ENCODE measurements at places on chromosomes 7 and 10.

DNA sequence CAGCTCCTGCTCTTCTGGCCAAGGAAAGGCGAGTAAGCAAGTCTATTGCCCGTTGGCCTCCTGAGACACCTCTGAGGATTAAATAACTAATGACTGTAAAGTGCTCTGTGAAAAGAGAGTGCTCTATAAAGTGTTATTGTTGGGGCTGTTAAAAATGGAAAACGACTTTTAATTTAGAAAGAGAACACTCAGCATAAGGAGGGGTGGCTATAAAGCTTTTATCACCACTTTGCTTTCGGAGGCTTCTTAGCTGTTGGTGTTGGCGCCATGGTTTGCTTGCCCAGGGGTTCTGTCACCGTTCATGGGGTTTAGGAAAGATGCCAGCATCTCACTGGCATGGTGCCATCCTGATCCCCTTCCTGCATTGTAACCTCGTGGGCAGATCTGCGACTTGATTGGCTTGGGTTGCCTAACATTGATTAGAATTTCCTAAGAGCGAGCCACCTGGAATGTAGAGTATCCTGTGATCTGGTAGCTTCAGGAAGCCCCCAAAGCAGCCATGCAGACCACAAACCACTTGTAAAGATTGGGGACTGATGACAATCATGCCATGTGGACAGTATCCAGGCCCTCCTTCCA is 509.9 kb downstream of the LRMDA start:
- DNase-seq, result no peak

DNA sequence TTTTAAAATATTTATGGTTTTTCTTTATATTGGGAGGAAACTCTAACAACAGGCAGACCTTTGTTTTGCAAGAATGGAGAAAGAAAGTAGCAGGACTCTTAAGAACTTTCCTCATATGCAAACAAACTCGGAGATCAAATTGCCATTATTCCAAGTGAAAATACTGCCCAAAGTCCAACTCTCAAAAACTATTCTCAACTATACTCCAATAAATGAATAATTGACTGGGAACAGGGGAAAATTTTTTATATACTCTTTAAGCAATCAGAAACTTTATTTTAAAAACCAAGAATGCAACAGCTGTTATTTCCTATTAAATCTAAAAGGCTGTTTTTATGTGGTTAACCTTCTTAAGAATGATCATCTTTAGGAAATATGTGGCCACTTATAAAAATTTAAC is 101.9 kb downstream of the COL28A1 start:
- DNase-seq, result no peak

DNA sequence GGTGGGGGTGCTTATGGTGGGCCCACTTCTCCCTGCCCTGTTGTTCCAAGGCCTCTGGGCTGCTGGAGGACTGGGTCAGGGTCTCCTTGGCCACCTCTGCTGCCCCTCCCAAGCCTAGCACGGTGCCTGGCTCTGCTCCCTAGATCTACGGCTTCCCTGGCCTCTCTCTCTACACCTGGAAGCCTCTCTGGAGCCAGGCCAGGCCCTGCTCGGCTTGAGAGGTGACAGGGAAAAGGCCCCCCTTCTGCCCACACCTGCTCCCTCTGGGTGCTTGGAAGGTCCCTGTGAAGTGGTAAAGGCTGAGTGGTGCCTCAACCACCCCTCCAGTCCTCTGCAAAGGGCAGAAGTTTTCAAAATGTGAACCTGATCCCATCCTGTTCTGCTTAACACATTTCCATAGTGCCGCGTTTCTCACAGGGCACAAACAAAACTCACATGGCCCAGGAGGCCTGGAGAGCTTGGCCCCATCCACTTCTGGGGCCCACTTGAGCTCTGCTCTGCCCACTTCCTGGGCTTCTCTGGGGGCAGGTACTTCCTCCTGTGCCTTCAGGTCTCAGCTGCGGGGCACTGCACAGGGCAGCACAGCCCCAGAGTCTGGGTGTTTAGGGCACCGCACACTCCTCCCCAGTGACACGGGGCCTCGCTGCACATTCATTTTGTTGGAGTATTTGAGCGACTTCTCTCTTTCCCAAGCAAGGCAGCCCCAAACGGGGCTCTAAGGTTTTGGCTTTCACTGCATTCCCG is 169.9 kb downstream of the PIP4K2A start:
- DNase-seq, result no peak

GRCh38 chr10:34187201-34187600 is 627.9 kb downstream of the PARD3 start:
- no peak for DNase-seq

GRCh38 chr10:133453516-133454203 is at the start of gene SCART1:
Gene SCART1 (plus strand): TSS chr10:133453945. CDS start chr10:133453998, 53 bp downstream.
- DNase-seq, result no peak

GRCh38 chr10:114963908-114964307 is 25.9 kb downstream of the TRUB1 start:
- DNase-seq, result no peak

- no peak for DNase-seq
These were observed 699 bp downstream of the CLIP2 start for GRCh38 chr7:74289659-74290552.

GRCh38 chr7:52708846-52709245 is 326.6 kb upstream of the POM121L12 start:
- no peak for DNase-seq

- DNase-seq, result no peak
These were observed 626.4 kb downstream of the TNS3 start for GRCh38 chr7:46955531-46955930.

- DNase-seq, result no peak
These were observed 333 bp upstream of the PLCE1 start for GRCh38 chr10:93993414-93993781.

DNA sequence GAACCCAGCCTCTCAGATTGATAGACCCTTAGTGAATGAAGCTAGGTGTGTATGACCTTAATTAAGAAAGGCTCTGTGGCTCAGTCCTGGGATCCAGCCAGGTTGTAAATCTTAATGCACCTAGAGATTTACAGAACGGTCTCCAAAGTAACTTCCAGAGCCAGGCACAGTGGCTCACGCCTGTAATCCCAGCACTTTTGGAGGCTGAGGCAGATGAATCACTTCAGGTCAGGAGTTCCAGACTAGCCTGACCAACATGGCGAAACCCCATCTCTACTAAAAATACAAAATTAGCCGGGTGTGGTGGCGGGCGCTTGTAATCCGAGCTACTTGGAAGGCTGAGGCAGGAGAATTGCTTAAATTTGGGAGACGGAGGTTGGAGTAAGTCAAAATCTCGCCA is 24.3 kb downstream of the CALHM2 start:
- DNase-seq, result no peak

GRCh38 chr10:103507235-103508191 is 14.0 kb downstream of the NEURL1 start:
- DNase-seq, result no peak

GRCh38 chr7:151896086-151896485 is 19.2 kb upstream of the PRKAG2 start:
- DNase-seq, result no peak

DNA sequence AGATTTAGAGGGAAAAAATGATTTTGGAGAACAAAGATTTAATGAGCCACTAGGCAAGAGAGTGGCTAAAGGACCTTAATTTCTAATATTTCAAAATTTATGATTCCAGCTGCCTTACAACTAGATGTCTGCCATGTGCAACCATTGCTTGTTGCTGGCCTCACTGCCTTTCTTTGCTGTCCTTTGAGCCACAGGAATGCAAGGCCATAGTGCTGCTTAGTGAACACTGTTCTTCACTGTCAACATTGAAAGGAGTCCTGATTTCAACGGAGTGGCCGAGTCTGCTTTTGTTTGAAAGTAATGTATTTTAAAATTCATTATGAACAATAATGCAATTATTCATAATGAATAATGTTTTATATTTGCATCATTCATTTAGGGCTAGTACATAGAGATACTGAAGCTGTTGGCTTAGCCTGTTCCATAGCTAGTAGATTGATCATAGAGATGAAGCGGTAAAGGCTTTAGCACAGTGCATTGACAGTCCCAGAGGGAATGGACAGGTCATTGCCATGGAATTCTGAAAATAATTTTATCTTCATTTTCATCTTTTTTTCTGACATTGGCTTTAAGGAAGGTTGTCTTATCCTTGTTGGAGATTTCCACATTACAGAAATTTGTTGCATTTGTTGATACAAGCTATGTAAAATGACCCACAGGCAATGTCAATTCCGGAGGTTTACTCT is 544.1 kb downstream of the AUTS2 start:
- DNase-seq, result no peak

DNA sequence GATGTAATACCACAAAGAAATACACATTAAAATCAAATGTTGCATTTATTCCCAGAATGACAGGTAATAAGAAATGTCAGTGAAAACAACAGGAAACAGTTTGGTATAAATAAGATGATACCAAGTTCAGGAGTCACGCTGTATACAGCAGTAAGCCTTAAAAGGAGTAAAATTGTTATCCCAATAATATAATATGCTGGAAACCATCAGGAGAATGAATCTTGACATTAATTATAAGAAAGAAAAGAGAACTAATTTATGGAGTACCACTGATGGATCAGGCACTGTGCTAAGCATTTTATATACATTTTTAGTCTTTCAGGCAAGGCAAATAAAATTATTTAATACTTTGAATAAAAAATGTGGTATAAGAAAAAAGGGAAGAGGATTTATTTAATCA is 27.6 kb downstream of the PRKAR2B start:
- DNase-seq, result no peak

GRCh38 chr7:149007146-149007545 is 21.2 kb downstream of the PDIA4 start:
- no peak for DNase-seq

DNA sequence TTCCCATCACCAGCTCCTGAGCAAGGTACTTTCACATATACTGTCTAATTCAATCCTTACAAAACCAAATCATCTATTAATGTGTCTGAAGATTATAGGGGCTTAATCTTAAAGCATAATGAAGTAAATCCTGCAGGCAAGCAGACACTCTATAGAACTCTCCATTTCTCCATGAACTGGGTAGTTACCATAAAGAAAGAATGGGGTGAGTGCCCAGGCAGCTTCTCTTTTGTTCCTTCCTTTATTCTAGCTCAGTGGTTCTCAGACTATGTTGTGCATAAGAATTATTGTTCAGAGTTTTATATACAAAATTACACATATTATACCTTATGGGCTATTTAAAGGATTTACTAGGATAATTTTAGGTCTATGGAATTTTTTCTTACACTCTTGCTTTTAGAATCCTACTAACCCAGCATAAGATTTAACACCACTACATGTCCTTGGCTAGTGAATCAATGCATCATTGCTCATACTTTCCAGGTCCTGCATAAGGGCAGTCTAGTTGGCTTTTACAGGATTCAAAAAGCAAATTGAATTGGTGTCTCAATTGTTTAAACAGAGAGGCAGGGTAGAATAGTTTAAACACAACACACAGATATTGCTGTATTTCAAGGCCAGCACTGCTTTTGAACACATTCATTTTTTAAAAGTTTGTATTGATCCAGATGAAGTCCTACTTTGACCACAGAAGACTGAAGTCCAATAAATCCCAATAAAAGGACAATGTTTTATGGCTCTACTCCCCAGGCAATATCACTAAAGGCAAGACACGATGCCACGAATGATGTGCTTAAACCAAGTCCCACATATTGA is 12.9 kb downstream of the SGCE start:
- DNase-seq, result no peak

DNA sequence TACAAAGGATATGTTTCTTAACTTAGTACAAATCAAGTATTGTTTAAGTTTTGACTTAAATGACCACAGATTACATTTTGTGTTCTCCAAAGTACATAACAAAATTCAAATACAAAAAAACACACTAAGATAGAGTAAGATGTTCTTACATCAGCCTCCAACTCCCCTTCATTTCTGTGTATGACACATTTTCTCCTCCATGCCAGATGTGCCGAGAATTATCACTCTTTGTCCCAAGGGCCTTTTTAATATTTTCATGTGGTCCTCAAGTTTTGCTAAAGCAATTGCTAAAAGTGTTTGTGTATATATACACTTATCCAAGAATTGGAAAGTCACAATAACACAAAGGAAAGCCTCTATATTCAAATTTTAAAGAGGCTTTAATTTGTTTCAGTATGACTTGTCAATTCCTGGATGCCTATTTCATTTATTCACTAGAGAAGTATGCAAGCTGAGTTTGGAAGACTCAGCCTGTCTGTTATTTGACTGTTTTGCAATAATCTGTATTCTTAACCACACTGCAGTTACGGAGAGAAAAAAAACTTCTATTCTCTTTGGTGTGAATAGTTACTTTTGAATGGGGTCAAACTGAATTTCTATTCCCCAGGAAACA is 586.4 kb upstream of the SEMA3D start:
- no peak for DNase-seq

GRCh38 chr10:7272008-7272407 is 138.8 kb downstream of the SFMBT2 start:
- DNase-seq, result no peak

- DNase-seq, result no peak
These were observed 460.2 kb downstream of the GRM8 start for GRCh38 chr7:126792521-126792920.

DNA sequence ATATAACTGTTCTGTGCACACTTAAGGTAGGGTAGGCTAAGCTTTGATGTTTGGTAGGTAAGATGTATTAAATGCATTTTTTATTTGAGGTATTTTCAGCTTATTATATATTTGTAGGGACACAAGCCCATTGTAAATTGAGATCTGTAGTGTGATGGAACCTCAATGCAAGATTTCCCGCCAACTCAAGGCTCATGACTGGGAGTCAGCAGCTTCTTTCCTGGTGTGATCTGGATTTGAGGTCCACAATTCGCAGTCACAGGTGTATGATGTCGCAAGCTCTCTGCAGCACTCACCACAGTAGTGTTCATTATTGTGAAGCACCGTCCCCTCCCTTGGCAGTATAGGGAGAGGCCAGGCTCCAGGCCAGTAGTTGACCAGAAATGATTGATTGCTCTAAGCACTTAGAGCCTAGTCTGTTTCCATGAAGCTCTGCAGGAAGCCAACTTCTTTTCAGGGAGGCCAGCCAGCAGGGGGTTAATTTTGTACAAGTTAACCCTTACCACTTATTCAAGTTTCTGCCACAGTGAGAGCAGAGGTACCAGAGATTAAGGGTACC is 54.9 kb downstream of the SEM1 start:
- no peak for DNase-seq

DNA sequence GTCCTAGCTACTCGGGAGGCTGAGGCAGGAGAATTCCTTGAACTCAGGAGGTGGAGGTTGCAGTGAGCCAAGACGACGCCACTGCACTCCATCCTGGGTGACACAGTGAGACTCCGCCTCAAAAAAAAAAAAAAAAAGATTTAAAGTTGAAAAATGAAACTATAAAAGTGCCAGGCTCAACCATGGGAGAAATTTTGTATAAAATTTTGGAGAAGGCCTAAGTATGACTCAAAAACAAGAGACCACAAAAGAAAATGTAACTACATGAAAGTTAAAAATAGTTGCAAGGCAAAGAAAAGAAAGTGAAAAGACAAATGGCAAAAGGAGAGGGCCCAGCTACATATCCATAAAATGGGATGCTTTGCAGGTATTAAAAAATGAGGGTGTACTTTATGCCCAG is 104.1 kb downstream of the ARHGAP22 start:
- DNase-seq, result no peak

DNA sequence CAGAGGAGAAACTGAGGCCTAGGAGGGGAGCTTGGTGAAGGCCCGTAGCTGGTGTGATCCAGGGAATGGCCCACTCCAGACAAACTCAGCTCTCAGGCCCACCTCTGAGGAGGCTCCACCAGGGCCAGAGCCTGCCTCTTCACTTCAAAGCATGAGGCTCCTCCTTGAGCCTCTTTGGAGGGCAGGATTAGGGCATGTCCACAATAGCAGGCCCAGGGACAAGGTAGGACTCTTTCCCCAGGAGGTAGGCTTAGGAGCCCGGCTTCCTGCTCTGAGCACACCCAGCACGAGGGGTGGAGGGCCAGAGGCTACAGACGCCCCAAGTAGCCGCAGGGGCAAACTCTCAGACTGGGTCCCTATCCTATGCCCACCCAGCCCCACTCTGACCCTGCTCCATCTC is 164.6 kb upstream of the ZMIZ1 start:
- no peak for DNase-seq

Data from SK-N-MC (cell line).